Large intestine (tissue), 12 donors: ENCODE measurements at places on chromosomes 6 and 20. TPM values are rescaled to one million over a fixed set of nuclear protein-coding genes. Genes with fewer than 3 reads are reported as not detected.

DNA sequence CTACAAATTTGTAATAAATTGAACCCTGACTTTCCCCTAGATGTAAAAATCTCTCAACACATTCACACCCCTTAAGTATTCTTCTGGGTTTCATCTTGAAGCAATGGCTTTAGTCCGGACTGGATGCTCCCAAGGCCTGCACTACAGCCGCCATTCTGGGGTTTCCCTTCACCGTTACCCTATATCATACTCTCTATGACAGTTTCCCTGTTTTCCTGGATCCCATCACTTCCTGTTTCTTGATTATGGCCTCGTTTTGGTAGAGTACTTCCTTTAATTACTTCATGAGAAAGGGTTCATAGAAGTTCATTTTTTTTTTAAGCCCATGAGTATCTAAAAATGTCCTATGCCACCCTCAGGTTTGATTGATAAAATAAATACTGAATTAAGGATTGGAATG lies 11.7 kb downstream of the FIG4 start:
- no peak overlapping the region for H3K27ac ChIP-seq
- H3K4me1 ChIP-seq: no peaks in the 10 kb centered on the region
- no peak overlapping the region for H3K4me3 ChIP-seq
- DNase-seq: no peak

CDH4 gene
- 1.7 TPM for polyA plus RNA-seq

HLA-DOA gene
- polyA plus RNA-seq: 7.5 TPM

MCHR2 gene
- polyA plus RNA-seq: 0.04 TPM

- peaks cover 6% of the 10 kb centered on the region for H3K36me3 ChIP-seq
- peaks cover 19% of the 10 kb centered on the region for H3K4me1 ChIP-seq
- no peak overlapping the region for H3K4me3 ChIP-seq
- H3K27me3 ChIP-seq: no peaks in the 10 kb centered on the region
These were observed 2.1 kb downstream of the FKBP1A start for GRCh38 chr20:1390581-1391403.

- no peak overlapping the region for H3K4me3 ChIP-seq
- H3K27me3 ChIP-seq: no peaks in the 10 kb centered on the region
- no peaks in the 10 kb centered on the region for H3K36me3 ChIP-seq
- no peak for DNase-seq
- no peak overlapping the region for H3K27ac ChIP-seq
- H3K4me1 ChIP-seq: no peaks in the 10 kb centered on the region
These were observed 203.0 kb upstream of the RGS17 start for GRCh38 chr6:153334121-153334520.

LY6G6F gene
- polyA plus RNA-seq: 0.07 TPM

DNA sequence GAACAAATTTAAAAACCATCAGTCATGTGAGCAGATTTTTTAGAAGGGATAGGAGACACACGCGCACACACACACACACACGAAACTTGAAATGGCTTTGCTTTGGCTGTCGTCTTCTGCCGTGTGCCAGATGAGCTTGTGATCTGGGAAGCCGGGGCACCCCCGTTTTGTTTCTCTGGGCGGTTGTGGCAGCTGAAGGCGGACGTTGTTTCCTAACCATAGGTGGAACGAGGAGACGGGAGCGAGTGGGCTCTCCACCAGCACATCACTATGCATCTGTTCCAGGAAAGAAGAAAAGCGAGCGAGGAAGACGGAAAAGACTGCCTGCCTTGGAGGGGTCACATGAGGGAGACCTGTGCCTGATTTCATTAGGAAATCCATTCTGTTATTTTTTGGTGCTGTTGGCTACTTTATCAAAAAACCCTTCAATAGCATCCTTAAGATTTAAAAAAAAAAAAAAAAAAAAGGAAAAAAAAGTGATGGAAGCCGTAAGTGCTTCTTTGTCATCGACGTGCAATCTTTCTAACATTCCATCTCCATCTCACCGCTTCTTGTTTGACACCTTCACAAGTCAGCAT lies 142.1 kb downstream of the DTNBP1 start:
- no peaks in the 10 kb centered on the region for H3K27me3 ChIP-seq
- no peak overlapping the region for H3K4me3 ChIP-seq
- DNase-seq: no peak
- H3K4me1 ChIP-seq: no peaks in the 10 kb centered on the region

DNA sequence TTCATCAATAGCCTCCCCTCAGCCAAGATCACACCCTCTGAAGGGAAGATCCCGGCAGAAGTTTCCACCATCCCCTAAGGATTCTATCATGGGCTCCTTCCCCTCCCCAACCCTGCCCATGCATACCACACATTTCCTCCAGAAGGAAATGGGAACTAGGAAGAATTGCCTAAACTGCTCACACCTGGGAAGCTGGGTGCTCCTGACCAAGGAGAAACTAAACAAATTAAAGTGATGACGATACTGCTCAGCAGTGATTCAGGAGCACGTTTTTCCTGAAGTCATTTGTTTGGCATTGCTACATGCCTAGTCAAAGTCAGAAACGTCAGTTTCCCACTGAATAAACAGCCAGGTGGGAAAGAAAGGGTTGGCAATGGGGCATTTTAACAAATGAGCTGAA lies 136.1 kb upstream of the CDYL start:
- H3K27me3 ChIP-seq: no peaks in the 10 kb centered on the region
- no peak for DNase-seq
- no peaks in the 10 kb centered on the region for H3K4me1 ChIP-seq
- no peak overlapping the region for H3K4me3 ChIP-seq
- no peak overlapping the region for H3K27ac ChIP-seq
- H3K36me3 ChIP-seq: no peaks in the 10 kb centered on the region

GRCh38 chr6:116010386-116010785 lies 50.3 kb downstream of the FRK start:
- no peak overlapping the region for H3K4me3 ChIP-seq
- H3K27me3 ChIP-seq: no peaks in the 10 kb centered on the region
- no peak overlapping the region for H3K27ac ChIP-seq

FAM83B gene
- 13.0 TPM for polyA plus RNA-seq

TUBB1 gene
- 0.52 TPM for polyA plus RNA-seq

GRCh38 chr20:35699957-35700624 lies 886 bp downstream of the ROMO1 start:
- H3K4me3 ChIP-seq: peak overlapping the region; percentile 74
- peaks cover 42% of the 10 kb centered on the region for H3K36me3 ChIP-seq
- peaks cover 12% of the 10 kb centered on the region for H3K4me1 ChIP-seq
- peak overlapping the region; percentile 72 for H3K27ac ChIP-seq
- no peaks in the 10 kb centered on the region for H3K27me3 ChIP-seq
- peak; percentile 53 for DNase-seq

- no peaks in the 10 kb centered on the region for H3K27me3 ChIP-seq
- no peak for DNase-seq
- no peak overlapping the region for H3K4me3 ChIP-seq
- H3K27ac ChIP-seq: no peak overlapping the region
These were observed 140.1 kb upstream of the BTBD3 start for GRCh38 chr20:11777387-11778205.

- DNase-seq: no peak
- H3K4me1 ChIP-seq: no peaks in the 10 kb centered on the region
- no peaks in the 10 kb centered on the region for H3K27me3 ChIP-seq
- no peaks in the 10 kb centered on the region for H3K36me3 ChIP-seq
- H3K27ac ChIP-seq: no peak overlapping the region
- no peak overlapping the region for H3K4me3 ChIP-seq
These were observed 125.6 kb upstream of the MAFB start for GRCh38 chr20:40814631-40814960.

DNA sequence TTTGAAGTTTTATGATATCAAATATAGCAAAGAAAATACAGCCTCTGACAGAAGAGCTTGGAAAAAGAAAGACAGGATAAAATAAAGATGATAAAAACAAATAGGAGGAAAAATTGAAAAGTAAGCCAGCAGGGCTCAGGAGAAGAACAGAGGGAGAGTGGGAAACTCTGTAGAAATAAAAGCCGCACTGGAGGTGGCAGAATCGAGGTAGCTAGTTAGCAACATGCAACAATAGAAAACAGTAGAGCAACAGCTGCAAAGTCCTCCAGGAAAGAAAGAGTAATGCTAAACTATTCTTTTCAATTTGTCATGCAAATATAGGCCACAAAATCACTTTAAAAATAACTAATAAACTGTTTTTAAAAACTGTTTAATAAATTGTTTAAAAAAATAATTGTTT lies 28.8 kb downstream of the HBS1L start:
- peaks cover 7% of the 10 kb centered on the region for H3K36me3 ChIP-seq
- H3K27me3 ChIP-seq: no peaks in the 10 kb centered on the region
- H3K4me3 ChIP-seq: no peak overlapping the region
- no peak overlapping the region for H3K27ac ChIP-seq
- no peaks in the 10 kb centered on the region for H3K4me1 ChIP-seq

PDYN gene
- polyA plus RNA-seq: 0.10 TPM

MMUT gene
- 35.6 TPM for polyA plus RNA-seq

DNA sequence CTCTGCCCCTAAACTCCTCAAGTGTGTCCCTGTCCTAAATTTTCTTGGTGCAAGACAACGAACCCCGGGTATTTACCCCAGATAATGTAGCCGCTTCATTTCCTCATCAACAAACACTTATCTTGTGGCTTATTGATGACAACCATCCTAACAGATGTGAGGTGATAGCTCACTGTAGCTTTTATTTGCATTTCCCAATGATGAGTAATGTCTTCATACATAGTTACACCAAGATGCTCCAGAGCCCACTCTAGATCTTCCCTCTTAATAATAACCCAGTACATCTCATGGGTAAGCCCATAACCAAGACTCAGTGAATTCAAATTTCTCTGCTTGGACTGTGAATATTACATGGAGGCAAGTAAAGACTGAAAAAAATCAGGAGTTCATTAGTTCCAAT lies 48.2 kb upstream of the BEND6 start:
- no peak for DNase-seq
- no peak overlapping the region for H3K27ac ChIP-seq
- H3K27me3 ChIP-seq: no peaks in the 10 kb centered on the region
- H3K4me3 ChIP-seq: no peak overlapping the region
- no peaks in the 10 kb centered on the region for H3K36me3 ChIP-seq
- H3K4me1 ChIP-seq: no peaks in the 10 kb centered on the region

GRCh38 chr6:74734901-74735300 lies 471.0 kb downstream of the COL12A1 start:
- no peak overlapping the region for H3K4me3 ChIP-seq
- DNase-seq: no peak
- no peak overlapping the region for H3K27ac ChIP-seq
